ENCODE measurements at places on chromosomes 6 and 20.

GRCh38 chr6:114534813-114535212 lies 192.0 kb upstream of the HS3ST5 start:
- H3K27me3 ChIP-seq: no peaks in the 10 kb centered on the region
- no peak overlapping the region for H3K27ac ChIP-seq
- no peak for DNase-seq
- H3K36me3 ChIP-seq: no peaks in the 10 kb centered on the region
- no peak overlapping the region for H3K4me3 ChIP-seq

DNA sequence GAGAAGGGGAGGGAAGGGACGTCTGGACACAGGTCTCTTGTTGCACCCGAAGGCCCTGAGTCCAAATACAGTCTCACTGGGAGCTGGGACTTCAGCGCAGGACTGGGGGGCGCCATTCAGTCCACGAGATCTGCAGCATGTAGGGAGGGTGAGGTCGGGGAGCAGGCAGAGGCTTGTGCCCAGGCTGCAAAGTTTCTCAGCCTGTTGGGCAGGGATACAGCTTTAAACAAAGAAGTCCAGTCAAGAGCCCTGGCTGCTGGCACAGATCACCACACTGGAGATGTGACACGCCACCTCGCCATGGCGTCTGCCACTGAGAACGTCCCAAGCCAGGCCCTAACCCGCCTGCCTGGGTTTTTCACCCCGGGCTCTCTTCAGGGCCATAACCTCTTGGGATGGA lies 256.6 kb downstream of the DLL1 start:
- H3K27me3 ChIP-seq: no peaks in the 10 kb centered on the region
- no peak overlapping the region for H3K4me3 ChIP-seq
- DNase-seq: peak; percentile 35
- H3K36me3 ChIP-seq: no peaks in the 10 kb centered on the region
- H3K27ac ChIP-seq: no peak overlapping the region
- peaks cover 14% of the 10 kb centered on the region for H3K4me1 ChIP-seq

GRCh38 chr6:163527291-163527690 lies 112.8 kb downstream of the QKI start:
- no peak overlapping the region for H3K4me3 ChIP-seq
- H3K27ac ChIP-seq: no peak overlapping the region
- DNase-seq: no peak
- H3K36me3 ChIP-seq: no peaks in the 10 kb centered on the region

- peaks cover 10% of the 10 kb centered on the region for H3K36me3 ChIP-seq
- H3K4me3 ChIP-seq: no peak overlapping the region
- H3K4me1 ChIP-seq: peaks cover 10% of the 10 kb centered on the region
Observed at GRCh38 chr6:4059115-4059777, 19.7 kb downstream of the FAM217A start.

DNA sequence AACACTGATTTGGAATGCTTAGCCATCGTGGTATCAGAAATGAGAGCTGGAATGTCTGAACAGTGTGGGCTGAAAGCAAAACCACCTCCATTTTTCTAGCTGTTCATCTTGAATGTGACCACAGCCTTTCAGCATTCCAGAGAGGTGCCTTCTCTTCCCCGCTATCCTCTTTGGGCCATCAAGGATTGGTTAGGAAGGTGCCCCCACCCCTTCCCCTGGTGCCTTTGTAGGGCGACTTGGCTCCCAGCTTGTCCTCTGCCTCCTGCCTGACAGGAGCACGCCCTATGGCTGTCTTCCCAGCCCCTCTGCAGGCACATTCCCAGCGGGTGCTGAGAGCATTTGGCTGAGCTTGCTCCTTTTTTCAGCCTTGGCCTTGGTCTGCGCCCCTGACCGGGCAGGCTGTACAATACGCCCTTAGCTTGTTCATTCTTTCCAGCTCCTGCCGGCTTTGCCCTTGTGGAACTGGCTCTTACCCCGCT lies 97.5 kb downstream of the ARMC2 start:
- H3K27ac ChIP-seq: peak overlapping the region; percentile 75
- H3K4me3 ChIP-seq: no peak overlapping the region
- no peaks in the 10 kb centered on the region for H3K36me3 ChIP-seq
- DNase-seq: peak; percentile 76
- H3K4me1 ChIP-seq: peaks cover 46% of the 10 kb centered on the region

- peaks cover 40% of the 10 kb centered on the region for H3K4me1 ChIP-seq
- H3K4me3 ChIP-seq: peak overlapping the region; percentile 93
- H3K36me3 ChIP-seq: no peaks in the 10 kb centered on the region
- no peaks in the 10 kb centered on the region for H3K27me3 ChIP-seq
Observed at GRCh38 chr6:42744351-42744893, 1.5 kb downstream of the TBCC start.

GRCh38 chr20:35340436-35340835 lies 48.2 kb upstream of the FAM83C start:
- DNase-seq: no peak
- no peaks in the 10 kb centered on the region for H3K36me3 ChIP-seq
- peaks cover 5% of the 10 kb centered on the region for H3K4me1 ChIP-seq

GRCh38 chr20:58352468-58352867 lies 36.6 kb upstream of the VAPB start:
- H3K4me1 ChIP-seq: no peaks in the 10 kb centered on the region
- no peak for DNase-seq
- peaks cover 7% of the 10 kb centered on the region for H3K36me3 ChIP-seq

DNA sequence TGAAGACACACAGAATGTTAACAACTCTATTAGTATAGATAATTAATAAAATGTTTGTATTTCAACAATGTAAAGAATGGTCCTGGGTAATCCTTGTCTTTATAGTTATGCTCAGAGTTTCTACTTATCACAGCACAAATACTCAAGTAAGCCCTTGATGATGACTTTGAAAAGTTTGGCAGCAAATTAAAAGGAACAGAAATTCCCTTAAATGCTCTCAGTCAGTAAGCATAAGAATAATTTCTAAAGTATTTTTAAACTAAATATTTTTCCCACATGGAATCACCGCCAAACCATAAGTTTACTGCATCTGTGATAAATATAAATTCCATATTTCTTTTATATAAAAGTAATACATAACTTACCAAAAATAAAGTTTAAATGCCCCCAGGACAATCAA lies 96.1 kb downstream of the COL12A1 start:
- H3K4me3 ChIP-seq: no peak overlapping the region
- no peak for DNase-seq
- H3K4me1 ChIP-seq: peaks cover 7% of the 10 kb centered on the region
- H3K36me3 ChIP-seq: no peaks in the 10 kb centered on the region
- H3K27ac ChIP-seq: no peak overlapping the region

Measured in body of pancreas (tissue), 4 donors.